Esophagus muscularis mucosa (tissue), 4 donors: ENCODE measurements at places on chromosomes 2 and 18.
A peak's percentile ranks its signal among the peaks of the same experiment; 100 is the strongest.

- DNase-seq = no peak
Measured at GRCh38 chr18:3054780-3055179, 41.8 kb upstream of the LPIN2 start.

DNA sequence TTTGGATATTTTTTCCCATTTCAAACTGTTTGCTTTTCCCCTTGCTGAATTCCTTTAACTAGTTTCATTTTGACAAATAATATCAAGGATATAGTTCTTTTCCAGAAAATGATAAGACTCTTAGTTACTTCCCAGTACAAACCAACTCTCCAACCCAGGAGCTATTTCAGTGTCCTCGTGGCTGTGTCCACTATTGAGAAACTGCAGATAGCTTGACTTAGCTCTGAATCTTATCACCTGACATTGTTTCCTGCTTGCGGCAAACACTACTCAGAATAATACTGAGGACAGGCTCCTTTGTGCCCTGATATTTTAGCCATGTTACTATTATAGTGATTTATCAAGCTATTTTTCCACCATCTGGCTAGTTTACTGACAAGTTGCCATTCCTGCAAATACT lies 74.6 kb downstream of the KLF7 start:
- DNase-seq = no peak

GRCh38 chr2:61911510-61911909 lies 6.0 kb downstream of the COMMD1 start:
- no peak for DNase-seq

DNA sequence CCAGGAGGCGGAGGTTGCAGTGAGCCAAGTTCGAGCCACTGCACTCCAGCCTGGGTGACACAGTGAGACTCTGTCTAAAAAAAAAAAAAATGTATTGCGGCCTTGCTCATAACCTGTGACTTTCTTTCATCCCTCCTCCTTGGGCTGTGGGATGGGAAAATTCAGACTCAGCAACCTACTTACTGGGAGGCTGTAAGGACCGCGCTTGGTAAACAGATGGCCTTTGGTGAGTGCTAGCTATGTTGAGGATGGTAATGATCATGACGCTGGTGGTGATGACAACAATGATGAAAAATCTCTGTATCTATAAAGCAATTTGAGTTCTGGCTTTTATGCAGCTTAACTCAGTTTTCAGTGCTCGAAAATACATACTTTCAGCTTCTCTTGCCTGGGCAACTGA lies 64.7 kb upstream of the CCDC195 start:
- DNase-seq = no peak

GRCh38 chr2:65044097-65044735 lies 12.0 kb upstream of the CEP68 start:
- DNase-seq = no peak

DNA sequence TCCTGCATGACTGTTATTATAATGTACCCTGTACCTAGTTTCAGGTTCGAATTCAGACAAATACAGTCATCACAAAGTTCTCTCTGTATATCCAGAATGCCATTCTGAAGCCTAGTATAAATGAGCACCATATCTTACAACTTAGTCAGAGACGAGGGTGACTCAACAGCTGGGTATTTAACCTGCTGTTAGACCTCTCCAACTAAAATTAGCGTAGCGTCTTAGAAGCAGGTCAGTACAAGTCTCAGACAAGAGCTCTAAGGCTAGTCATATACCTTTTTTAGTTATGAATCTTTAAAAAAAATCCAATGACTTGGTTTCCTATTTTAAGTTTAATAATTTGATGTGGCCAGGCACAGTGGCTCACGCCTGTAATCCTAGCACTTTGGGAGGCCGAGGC lies 74.1 kb downstream of the CABYR start:
- no peak for DNase-seq

DNA sequence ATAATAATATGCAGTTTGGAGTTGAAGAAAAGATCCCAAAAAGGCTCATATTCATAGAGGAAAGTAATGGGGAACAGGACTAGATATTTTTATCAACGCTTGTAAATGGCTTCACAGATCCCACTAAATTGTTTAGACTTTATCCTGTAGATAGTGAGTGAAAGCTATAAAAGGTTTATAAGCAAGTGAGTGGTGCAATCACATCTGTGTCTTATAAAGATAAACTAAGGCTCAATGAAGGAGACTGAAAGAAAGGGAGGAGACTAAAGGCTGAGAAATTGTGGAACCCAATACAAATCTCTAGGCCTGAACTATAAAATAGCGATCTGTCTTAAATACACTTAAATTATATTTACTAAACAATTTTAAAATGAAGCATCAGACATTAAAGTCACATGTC lies 7.7 kb downstream of the SP3 start:
- no peak for DNase-seq

DNA sequence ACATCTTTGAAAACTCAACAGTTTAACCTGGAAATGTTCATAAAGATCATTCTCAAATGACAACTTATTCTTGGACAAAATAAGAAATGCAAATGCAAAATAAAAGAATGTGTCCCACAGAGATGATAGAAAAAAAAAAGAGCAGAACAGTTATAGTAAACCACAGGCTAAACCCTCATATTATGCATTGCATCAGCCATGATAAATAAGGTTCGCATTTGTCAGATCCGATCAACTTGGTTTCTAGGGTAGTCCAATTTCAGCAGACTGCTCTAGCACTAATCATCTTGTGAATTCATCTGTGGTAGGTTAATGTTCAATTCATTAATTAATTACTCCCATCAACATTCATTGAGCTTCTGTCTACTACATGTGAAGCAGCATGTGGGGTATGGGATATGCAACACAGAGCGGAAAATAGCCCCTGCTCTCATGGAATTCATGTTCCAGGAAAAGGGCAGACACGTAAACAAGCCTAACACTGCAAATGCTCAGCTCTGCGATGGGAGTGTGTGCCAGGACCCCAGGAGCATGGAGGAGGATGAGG lies 316.2 kb upstream of the REV1 start:
- DNase-seq = no peak

GRCh38 chr2:20429528-20429927 lies 17.3 kb upstream of the RHOB start:
- DNase-seq = no peak

DNA sequence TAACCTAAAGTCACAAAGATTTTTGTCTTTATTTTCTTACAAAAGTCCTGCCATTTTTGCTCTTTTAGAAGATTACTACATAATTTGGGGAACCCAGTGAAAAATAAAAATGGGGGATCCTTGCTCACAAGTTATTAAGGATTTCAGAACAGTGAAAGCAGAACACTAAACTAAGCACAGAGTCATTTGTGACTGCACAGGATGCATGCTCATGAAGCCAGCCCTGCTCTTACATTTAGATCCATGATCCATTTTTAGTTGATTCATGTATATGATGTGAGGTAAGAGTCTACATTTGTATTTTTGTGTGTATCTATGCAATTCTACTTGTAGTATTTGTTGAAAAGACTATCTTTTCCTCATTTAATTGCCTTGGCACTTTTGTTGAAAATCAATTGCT lies 21.8 kb downstream of the SP140L start:
- no peak for DNase-seq

DNA sequence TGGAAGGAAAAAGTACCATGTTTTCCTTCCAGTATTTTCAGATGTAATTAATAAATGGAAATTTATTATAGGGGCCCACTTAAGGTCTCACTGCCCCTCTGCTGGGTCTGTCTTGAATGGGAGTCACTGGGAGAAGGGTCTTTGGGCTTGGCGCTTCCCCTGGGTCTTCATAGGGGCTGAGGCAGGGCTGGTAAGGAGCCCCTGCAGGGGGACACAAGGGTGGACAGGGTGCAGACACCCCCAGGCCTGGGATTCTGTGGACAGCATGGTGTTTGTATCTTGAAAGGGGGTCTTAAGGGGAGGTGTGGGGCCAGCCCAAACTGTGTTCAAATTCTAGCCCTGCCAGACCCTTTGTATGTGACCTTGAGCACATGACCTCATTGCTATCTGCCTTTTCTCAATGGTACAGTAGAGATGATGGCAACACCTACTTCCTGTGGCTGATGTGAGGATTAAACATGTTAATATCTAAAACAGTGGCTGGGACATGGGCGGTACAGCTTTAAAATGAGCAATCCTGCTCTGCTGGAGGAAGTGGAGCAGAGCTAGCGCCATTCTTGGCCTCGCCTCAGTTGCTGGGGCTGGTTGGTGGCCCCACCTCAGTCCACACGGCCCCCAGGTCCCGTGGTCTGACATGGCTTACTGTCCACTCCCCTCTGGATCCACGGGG lies 71.6 kb downstream of the GNAL start:
- peak; percentile 81 for DNase-seq

DNA sequence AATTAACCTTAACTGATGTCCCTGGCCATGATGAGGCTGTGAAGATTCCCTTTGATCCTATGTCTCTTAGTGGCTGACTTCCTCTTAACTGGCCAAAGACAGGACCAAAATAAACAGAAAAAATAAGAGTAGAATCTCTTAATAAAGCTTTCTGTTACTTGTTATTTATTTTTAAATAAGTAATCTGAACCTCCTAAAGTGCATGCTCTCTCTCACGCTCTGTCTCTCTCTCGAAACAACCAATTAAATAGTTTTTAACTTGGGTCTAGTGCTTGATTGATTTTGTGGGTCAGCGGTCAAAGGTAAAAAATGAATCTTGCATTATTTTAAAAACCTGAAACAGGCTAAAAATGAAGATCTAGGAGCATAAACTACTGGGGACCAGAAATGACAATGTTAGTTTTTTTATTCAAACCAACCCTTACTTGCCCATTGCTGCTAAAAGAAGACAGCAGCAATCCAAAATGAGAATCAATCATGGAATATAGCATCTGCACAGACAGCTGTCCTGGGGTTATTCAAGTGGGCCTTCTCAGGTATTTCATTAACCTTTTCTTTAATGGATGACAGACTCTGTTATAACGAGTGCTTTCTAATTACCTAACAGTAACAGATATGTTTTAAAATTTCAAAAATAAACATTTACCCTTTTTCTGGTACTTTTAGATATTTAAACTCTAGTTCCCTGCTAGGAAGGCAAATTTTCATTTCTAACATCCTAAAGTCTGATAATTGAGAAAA lies 11.2 kb downstream of the GAREM1 start:
- no peak for DNase-seq

DNA sequence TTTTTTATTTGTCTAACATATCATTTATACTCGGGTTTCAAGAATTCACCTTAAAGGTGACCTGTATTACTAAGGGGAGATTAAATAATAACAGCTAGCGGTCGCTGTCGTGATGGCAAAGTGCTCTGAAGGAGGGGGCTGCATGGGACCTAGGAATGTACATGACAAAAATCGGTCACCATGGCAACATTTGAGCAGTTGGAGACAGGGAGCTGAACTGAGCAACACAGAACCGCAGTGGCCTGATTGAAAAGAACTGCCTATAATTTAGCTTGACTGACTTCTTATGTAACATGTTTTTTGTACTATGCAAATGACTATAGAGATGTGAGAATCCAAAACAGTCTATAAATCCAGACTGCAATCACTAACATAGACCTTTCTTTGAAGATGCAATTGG lies 34.3 kb upstream of the EPHA4 start:
- DNase-seq = no peak

- no peak for DNase-seq
Measured at GRCh38 chr2:67845621-67846369, 217.0 kb downstream of the C1D start.

GRCh38 chr2:39256040-39256439 lies 12.3 kb upstream of the CDKL4 start:
- DNase-seq = no peak

GRCh38 chr2:120749506-120750431 lies 14.1 kb downstream of the GLI2 start:
- peak; percentile 86 for DNase-seq

DNA sequence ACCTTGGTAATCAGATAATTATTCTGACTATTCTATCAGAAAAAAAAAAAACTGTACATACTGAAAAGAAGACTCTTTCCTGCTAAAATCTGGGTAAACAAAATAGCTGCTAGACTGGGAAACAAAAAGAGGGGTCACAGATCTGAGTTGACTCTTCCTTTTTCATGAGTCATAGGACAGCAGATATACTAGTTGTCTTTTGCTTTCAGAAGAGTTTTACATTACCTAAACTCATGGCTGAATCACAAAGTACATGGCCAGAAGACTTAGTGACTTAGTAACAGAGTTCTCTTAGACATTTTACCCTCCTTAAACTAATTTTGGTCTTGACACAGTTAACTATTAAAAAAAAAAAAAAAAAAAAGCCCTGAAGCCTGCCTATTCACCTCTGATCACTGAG lies 834.0 kb upstream of the FSHR start:
- DNase-seq = no peak

GRCh38 chr2:171630812-171631626 lies 56.2 kb upstream of the DYNC1I2 start:
- DNase-seq = no peak

- no peak for DNase-seq
Measured at GRCh38 chr2:188956961-188957360, 17.2 kb upstream of the COL3A1 start.

DNA sequence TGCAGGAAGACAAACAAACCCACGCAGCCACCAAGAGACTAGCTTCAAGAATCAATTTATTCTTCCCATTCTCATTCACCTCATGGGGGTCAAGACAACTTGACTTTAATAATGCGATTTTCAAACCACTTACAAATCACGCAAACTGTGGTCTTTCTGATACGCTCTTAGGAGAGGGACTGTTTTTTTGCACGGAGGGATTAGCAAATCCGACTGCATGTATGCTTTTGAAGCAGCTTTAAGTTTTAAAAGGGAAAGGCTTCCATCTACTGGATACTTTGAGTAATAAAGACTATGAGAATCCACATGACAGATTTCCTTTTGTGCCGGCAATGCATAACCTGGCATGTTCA lies 322.9 kb upstream of the KCNJ3 start:
- DNase-seq = no peak

- DNase-seq = no peak
Measured at GRCh38 chr2:231991664-231992063, 30.2 kb downstream of the DIS3L2 start.

GRCh38 chr2:28274911-28275685 lies 117.6 kb upstream of the FOSL2 start:
- DNase-seq = no peak

DNA sequence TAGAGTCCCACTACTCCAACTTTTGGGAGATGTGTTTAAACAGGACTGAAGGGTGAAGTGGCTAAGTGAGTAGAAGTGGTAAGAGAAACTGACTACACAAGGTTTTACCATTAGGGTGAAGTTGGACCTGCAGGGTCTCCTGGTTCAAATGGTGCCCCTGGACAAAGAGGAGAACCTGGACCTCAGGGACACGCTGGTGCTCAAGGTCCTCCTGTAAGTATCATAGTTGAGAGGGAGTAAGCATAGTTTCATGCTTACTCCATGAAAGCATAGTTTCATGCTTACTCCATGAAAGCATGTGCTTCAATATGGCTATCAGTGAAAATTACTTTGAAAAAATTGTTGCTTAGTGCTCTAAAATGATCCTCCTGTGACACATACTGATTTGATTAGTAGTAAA lies 19.1 kb downstream of the COL3A1 start:
- no peak for DNase-seq

DNA sequence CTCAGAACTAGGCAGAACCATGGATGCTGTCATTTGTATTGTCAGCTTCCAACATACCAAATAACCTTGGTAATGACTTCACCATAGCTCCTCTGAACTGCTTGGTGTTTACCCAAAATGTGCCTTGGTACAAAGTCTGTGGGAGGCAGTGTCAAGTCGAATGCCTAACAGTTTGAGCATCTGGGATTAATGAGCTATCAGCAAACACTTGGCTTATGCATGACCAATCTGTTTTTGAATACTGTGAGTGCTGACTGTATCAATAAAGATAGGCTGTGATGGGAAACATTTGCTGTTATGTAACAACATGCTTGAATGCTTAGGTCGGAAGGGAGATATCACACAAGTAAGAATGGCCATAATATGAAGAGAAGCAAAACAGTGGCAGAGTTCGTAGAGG lies 455.4 kb downstream of the CMPK2 start:
- no peak for DNase-seq

GRCh38 chr2:69251943-69252342 lies 135.1 kb downstream of the GFPT1 start:
- DNase-seq = no peak
